ENCODE measurements at places on chromosomes 2 and 18.

DNA sequence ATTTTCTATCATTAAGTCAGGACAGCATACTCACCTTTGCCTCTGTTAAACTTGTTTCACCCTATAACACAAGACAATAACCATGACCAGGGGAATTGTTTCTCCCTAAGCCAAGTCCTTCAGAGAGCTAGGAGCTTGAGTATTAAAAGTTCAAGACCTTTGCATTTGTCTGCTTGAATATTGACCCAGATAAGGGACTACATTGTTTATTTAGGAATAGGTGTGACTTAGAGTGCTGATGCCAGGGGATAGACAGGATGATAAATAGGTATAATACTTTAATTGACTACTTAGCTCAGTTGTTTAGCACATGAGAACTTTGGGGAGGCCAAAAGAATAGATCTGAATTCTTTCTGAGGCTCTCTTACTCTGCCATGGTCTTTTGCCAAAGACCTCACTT, 185.8 kb downstream of the FMNL2 start:
- no peak for DNase-seq

DNA sequence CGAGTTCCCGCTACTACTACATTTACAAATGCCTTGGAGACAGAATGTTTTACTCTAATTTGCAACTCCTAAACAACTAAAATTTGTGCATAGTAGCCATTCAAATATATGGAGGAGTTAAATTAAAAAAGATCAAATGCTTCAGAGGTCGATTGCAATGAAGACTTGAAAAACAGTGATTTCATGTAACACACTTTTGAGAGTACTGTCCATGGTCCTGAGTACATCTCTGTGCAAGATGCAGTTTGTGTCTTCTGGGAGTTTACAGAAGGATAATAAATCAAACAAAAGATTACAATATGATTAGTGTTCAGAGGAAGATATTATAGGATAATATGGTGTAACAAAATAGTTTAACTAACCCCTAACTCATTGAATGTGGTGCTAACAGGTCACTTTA, 894.7 kb downstream of the TMEM182 start:
- DNase-seq = no peak

GRCh38 chr2:176407706-176408105, 138.5 kb downstream of the MTX2 start:
- DNase-seq = no peak

DNA sequence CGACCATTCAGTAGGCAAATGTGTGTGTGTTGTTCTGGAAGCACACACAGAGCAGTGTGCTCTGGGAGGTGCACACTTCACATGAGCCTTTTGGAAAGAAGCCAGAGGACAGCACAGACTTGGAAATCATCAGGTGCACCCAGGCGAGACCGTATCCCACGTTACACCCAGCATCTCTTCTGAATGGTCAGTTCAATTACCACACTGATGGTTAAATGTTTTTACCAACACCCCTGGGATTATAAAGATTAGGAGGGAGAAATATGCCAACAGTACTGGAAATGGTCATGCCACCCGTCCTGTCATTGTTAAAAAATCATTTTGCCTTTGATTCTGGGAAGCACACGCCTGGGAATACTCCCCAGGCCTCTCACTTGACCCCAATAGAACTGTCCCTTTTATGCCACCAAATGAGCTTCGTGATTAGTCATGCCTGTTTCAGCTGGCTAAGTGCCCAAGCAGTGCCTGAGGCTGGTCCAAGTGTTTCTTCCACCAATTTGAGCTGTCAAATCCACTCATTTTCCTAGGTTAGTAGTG, 183.7 kb downstream of the NRP2 start:
- no peak for DNase-seq
